ENCODE measurements at places on chromosomes 7 and 10.
A peak's percentile ranks its signal among the peaks of the same experiment; 100 is the strongest.

DNA sequence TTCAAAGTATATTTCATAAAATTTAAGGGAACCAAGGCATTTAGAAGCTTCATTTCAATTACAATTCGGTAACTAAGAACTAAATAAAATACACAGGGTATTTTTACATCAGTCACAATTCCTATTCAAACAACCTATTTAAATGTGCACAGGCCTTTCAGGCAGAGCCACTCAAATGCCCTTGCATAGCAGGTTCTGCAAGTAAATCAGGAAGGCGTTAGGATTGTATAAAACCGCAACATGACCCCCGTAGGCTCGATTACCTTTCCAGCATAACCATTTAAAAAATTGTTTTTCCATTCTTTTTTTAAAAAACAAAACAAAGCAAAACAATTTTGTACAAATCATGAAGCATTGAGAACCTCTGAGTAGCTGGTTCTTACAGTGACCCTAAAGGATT is 289.9 kb upstream of the SP8 start:
- no peak for DNase-seq

DNA sequence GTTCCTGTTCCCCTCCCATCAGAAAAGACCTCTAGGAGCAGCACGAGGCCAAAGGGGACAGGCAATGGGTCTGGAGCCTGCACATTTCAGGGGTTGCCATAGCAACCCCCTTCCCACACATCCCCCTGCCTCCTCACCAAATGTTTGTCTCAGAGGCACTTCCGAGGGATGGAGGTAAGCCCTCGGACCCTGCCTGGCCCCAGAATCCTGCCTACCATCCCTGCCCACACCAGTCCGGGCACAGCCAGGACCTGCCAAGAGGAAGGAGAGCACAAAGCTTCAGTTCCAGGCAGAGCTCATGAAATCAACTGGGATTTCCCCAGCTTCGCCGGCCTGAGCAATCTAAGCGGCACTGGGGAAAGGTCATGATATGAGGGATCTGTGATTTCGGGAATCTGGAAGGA is 175.0 kb upstream of the PLXNA4 start:
- DNase-seq: no peak

GRCh38 chr10:97059006-97059871 is 126.5 kb downstream of the SLIT1 start:
- no peak for DNase-seq

GRCh38 chr10:51047857-51048256 is 26.4 kb upstream of the PRKG1 start:
- no peak for DNase-seq

DNA sequence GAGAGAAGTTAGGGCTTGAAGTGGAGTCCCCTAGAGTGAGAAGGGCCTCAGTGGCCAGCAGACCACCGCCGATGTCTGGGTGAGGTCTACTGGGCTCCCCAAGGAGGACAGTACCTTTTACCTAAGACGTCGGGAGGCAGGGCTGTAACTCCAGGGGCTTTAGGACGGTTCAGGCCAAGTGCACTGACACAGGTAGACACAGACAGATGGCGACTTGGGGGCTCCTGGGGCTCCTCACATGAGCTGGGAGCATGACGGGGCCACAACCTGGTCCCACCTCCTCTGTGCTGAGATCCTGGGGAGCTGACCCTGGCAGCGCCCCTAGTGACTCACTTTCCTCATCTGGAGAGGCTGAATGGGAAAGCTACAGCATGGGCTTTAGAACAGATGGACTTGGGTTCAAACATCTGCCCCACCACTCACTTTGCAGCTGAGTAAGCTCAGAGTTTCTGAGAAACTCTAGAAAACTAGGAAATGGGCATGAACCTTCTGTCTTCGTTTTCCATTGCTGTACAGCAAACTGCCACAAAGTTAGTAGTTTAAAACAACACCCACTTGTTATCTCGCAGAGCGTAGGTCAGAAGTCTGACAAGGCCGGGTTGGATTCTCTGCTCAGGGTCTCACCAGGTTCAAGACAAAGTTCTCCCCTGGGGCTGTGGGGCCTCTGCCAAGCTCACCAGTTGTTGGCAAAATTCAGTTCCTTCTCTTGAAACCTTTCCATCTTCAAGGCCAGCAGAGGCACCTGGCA is 4.7 kb upstream of the COMTD1 start:
- no peak for DNase-seq

DNA sequence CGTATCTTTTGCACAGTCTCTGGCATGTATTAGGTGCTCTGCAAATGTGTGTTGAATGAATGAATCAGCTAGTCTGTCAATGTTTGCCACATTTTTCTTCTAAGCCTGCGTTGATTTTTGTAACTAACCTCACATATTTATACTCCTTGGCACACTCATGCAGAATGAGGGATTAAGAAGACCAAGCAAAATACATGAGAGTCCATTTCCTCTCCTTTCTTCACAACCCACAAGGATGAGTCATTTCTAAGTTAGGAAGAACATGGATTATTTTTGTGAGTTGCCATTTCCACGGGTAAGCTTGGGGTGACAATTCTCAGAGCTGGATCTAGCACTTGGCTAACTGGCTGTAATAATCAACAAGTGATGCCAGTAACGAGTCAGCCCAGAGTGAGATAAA is 158.8 kb downstream of the TWIST1 start:
- DNase-seq: no peak

GRCh38 chr7:106239406-106239805 is 45.4 kb downstream of the NAMPT start:
- DNase-seq: no peak

GRCh38 chr10:31384589-31384949 is 65.6 kb downstream of the ZEB1 start:
- DNase-seq: no peak

DNA sequence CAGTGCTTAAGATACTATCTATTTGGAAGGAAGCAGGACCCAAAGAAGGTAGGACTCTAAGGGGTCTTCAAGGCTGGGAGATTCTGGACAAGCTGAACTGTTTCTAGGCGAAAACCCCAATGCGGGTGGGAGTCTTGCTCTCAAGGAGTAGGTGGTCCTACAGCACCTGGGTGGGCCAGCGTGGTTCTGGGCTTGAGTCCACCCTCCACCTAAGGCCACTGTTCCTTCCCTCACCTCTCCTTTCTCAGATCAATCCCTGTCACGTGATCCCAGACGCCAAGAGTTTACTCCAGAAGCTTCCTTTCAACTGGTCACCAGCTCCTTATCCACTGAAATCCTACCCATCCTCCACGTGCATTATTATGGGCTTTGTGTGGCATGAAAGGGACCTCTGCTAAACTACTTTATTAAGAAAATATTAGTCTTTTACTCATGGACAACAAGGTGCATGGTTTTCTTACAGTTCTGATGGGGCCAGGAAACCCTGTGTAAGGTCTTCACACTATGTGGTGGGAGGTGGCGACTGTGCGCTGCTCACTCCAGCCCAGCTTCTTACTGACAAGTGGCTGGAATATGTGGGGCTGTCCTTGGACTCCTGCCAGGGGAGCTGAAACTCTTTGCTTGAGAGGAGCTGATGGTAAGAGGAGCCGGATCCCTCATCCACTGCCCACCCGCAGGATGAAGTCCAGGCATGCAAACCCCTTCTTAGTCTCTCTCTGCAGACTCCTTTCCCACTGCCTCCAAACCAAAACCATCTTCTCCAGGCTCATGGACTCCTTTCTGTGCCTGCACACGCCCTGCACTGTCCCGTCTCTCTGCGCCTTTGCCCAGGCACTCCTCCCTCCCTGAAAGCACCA is 1.6 kb downstream of the ZNF746 start:
- DNase-seq: peak; percentile 65

GRCh38 chr7:25789701-25790640 is 362.0 kb upstream of the NFE2L3 start:
- DNase-seq: no peak

DNA sequence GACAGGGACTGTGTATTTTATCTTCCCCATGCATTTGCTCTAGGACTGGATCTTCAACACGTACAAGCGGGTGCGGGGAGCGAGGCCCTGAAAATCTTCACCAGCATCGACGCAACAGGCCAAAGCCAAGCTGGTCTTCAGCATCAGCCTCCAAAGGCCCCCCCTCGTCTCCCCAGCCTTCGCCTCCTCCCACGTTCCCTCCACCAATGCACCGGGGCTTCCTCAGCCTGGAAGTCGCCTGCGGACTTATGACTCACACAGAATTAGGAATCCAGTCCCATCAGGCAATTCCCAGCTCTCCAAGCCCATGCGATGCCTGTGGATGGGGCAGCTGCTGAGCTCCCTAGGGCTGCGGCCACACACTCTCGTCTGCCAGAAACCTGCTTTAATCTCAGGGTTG is 36.3 kb upstream of the RNF32 start:
- no peak for DNase-seq

DNA sequence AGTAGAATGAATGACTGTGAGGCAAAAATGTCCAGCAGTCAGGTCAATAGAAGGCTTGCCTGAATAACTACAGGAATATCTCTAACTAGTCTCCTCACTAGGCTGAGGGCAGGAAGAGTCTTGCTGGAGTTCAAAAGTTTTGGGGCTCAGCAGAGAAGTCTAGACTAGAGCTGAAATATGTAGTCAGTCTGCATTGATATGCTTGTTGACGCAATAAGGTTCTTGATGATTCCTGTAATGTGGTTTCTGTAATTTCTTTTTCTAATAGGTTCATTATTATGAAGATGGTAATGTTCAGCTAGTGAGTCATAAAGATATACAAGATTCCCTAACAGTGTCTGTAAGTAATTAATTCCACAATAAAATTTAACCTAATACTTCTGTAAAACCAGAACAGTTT is 41.5 kb upstream of the ST7 start:
- DNase-seq: no peak

DNA sequence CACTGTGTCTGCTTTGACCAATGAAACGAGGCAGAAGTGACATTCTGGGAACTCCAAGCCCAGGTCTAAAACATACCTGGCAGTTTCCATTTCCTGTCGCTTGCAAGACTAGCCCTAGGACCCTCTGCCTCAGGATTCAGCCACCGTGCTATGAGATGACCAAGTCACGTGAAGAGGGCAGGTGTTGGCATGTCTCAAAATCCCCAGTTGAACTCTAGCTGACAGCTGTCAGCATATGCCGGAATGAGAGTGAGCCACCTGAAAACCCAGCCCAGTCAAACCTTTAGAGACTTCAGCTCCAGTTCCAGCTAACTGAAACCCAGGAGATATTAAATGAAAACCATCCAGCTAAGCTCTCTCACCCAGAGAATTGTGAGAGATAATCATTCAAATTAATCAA is 89.9 kb upstream of the PPP1R3A start:
- no peak for DNase-seq

DNA sequence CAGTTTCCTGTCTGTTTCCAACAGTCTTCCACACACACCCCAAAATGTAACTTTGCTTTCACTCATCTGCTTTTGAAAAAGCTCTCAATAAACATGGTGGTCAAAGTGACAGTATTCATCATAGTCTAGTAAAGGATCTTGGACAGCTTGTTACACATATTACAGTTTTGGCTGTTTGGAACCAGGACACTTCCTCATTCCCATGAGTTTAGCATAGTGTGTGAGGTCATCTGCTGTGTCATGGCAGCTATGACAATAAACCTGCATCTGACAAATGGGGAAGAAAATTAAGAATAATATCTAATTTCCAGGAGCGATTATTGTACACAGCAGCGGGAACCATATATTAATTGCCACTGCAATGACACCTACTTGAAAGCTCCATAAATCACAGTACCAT is 184.3 kb upstream of the SLC26A5 start:
- no peak for DNase-seq

- no peak for DNase-seq
These were observed 105.4 kb downstream of the ITIH5 start for GRCh38 chr10:7561216-7561893.

GRCh38 chr10:126749015-126749655 is 78.6 kb upstream of the C10orf90 start:
- DNase-seq: peak; percentile 88

GRCh38 chr7:50706469-50706937 is 76.2 kb downstream of the GRB10 start:
- no peak for DNase-seq

GRCh38 chr7:151687523-151688235 is 168.0 kb upstream of the RHEB start:
- DNase-seq: no peak

- DNase-seq: peak; percentile 53
These were observed 1.1 kb downstream of the RRP12 start for GRCh38 chr10:97399843-97400545.

DNA sequence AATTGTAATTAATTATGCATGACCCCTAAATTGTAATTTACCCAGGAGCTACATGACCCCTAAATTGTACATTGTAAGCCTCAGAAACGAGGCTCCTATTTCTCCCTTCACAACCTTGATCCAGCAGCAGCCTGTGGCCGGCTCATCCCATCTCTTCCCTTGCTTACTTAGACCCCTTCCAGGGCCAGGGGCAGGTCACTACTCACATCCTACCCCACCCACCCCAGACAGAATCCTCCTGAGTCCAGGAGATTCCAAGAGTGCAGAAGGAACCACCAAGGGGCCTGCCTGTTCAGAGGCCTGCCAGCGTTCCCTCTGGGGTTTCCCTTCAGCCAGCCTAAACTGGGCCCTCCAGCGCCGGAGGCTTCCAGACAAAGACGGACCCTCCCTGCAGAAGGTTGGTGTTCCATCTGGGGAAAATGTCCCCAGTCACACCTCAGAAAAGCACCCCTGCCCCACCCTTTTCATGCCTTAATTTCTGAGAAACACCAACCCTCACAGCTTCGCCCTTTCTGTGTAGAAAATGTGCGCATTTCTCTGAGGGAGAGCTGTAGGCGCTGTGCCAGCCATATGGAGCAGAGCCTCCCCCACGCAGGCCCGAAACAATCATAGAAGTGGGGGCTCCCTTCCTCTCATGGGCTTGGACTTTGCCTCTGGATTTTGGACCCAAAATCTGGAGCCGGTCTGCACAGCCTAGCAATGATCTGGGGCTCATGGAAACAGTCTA is 19.2 kb downstream of the LEP start:
- no peak for DNase-seq

GRCh38 chr7:116994611-116995010 is 41.3 kb downstream of the ST7 start:
- no peak for DNase-seq

- DNase-seq: no peak
These were observed 51.5 kb downstream of the CHST15 start for GRCh38 chr10:124041675-124042445.
